ENCODE measurements at places on chromosomes 16 and 17.

- no peak for DNase-seq
Observed at GRCh38 chr17:38449364-38449763, 21.1 kb downstream of the ARHGAP23 start.

DNA sequence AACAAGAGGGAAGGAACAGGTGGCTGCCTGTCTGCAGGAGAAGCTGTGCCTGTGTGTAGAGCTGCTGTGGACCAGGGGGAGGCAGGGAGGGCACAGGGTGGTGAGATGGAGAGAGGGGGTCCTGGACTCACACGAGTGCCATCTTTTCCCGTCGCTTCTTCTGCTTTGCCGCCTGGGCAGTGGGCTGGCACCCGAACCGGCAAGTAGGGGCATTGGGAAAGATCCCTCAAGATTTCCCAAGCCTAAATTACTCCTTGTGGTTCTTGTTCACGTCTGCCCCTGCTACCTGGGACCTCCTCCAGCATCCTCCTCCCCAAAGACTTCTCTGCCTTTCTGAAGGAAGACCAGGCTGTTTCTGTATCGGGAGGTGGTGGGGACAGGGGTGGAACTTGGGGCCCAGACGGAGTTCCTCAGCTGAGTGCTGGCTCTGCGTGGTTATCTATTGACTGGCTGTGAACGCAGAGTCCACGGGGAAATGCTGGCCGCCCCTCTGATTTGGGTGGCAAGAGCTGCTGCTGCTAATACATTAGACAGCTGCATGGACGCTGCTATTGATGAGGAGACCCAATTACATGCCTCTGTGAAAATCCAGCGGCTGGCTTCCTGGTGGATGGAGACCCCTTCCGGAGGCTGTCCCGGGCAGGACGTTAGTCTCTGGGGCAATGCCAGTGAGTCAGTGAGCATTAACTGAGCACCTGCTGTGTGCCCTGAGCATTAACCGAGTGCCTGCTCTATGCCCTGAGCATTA is 114.5 kb downstream of the OR1D5 start:
- no peak for DNase-seq

DNA sequence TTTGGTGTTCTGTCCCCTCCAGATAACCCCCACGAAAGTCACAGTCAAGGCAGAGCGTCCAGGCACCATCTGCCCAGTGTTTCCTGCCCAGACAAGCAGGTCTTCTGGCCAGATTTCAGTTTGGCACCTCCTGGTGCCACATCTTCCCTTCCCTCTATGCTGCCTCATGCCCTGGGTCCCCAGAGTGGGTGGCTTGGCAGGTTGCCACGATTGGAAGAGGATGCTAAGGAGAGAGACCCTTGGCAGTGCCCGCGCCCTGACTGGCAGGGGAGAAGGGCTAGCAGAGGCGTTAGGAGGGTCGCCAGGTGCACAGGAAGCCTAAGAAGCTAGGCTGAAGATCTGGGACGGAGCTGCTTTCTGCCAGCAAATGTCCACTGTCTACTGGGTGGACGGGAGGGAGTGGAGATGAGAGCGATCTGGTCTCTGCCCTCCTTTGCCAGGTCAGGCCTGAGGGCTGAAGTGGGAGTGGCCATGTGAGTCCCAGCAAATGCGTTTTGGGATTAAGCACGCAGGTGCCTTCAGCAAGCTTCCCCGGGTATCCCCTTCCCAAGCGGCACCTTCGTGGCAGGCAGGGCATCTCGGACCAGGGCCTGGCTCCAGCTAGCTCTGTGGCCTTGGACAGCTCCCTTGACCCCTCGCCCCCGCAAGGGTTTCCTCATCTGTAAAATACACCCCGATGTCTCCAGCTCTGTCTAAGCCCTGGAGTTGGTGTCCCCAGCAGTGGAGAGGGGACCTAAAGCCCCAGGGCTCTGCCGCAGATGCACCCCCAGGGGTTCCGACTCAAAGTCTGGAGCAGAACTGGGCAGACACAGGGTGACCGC is 13.4 kb upstream of the CD300A start:
- no peak for DNase-seq

DNA sequence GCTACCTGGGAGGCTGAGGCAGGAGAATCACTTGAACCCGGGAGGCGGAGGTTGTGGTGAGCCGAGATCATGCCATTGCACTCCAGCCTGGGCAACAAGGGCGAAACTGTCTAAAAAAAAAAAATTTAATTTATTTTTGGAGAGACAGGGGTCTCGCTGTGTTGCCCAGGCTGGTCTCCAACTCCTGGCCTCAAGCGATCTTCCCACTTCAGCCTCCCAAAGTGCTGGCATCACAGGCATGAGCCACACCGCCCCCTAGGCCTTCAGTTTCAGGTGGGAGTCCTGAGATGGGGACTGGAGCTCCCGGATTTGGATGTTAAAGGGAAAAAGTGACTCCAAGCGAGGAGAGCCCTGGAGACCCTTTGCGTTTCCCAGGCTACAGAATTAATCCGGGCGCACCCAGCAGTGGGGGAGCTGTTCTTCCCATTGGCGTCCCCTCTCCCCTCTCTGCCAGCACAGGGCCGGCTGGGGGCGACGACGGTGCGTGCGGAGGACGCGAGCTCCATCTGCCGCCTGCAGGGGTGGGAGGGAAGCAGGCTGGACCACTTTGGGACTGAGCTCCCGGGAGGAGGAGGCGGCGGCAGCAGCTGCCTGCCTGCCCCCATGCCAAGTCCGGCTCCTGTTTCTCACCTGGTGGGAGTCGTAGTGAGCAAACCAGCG is 49.3 kb upstream of the USP7 start:
- DNase-seq, result no peak

DNA sequence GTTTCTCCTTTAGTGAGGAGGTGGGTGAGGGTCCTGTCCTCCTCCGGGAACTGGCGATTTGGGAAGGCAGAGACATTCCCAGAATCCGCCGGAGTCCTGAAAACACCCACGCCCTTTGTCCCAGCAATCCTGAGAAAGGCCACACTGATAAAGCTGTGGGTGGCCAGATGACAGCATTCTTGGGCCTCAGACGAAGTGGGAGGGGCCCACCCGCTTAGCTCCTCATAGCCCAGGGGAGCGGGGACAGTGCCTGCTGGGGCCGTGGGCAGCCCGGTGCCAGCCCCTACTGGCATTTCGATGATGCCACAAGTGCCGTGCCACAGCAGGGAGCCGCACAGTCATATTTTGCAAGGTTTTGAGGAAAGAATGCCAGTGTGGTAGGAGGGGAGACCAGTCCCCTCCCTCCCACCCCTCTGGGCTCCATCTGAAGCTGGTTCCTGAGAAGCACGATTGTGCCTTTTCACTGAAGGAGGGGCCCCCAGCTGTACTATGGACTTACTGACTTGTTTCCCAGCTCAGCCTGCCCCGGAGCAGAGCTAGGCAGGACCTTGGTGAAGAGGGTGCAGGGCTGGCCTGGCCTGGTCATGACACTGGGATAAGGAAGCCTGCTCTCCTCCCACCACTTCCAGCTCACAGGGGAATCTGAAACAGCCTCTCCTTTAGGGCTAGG is 20.9 kb upstream of the MPRIP start:
- DNase-seq, result no peak

DNA sequence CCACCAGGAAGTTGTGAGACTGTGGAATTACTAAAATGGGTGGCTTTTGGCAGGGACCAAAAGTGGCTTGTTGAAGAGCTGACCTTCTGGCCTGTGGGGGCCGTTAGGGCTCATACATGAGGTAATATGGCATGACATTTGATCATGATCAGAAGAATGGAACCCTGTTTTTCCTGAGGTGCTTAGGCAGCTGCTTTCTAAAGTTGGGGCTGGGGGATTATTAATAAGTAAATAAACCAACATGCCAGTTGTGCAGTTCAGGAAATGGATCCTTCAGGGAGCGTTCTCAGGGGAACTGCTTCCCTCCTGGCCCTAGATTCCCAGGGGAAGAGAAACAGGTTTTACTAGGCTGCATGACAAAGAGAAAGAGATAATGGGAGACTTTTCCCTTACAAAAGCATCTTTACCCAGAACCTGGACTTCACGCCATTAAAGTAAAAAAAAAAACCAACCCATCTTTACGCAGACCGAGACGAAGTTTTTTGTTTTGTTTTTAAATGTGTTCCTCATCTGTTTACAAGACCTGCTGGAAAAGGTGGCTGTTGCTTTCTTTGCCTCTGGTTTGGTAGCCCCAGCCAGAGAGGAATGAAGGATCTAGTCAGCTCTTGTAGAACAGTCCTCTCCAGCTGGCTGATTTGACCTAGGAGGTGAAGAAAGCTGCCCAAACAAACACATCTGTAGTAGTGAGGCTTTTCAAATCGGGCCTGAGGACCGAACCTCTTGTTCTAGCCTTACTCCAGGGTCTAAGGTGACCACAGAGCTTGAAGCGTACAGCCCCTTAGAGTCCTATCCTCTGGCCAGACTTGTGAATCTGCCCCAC is 22.7 kb downstream of the YPEL2 start:
- no peak for DNase-seq

GRCh38 chr16:11497851-11498289 is 88.8 kb downstream of the LITAF start:
- DNase-seq, result no peak

DNA sequence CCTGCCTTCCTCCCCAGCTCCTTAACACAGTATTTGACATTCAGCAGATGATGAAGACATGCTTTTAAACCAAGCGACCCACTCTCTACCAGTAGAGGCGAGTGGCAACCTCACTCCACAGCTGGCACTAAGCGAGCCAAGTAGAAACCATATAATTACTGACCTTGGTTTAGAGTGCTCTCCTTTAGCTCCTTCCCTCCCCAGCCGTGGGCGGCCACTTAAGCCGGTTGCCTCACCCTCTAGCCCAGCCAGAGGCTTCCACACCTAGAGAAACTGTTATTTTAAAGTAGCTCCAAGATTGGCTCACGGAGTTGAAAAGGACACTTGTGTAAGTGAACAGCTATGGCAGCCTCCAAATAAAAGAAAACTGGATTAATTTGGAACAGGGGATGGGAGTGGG is 109.1 kb upstream of the CRHR1 start:
- DNase-seq, result no peak

- no peak for DNase-seq
Observed at GRCh38 chr16:89434490-89434889, 55.9 kb downstream of the ANKRD11 start.

DNA sequence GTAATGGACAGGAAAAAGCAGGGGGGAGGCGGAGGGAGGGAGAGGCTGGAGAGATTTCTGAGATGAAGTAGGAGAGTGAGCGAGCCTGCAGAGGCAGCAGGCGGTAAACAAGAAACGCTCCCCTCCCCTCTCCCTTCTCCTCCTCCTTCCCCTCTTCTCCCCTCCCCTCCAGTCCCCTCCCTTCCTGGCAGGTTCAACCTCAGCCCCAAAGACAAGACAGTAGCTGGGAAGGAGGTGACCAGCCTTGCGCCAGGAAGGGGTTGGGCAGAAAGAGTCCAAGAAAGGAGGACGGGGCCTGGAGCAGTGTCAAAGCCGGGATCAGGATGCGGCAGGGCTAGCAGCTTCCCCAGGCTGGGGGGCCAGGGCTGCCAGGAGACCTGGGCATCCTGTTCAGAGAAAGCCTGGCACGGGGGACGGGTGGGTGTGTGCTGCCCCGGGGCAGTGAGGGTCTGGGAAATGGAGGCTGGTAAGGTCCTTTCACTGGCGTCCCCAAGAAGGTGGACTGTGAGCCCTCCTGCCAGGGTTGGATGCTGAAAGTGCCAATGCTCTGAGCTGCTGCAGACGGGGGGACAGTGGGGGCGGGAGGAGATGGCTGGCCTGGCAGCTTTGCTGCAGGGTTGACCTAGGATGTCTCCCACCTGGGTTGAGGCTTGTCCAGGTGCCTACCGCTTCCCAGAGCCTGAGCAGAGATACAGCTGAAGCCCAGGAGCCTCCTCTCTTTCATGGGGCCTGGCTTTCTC is 261.6 kb upstream of the TNRC6C start:
- DNase-seq, result no peak

GRCh38 chr16:83045790-83046189 is 419.0 kb downstream of the CDH13 start:
- no peak for DNase-seq

DNA sequence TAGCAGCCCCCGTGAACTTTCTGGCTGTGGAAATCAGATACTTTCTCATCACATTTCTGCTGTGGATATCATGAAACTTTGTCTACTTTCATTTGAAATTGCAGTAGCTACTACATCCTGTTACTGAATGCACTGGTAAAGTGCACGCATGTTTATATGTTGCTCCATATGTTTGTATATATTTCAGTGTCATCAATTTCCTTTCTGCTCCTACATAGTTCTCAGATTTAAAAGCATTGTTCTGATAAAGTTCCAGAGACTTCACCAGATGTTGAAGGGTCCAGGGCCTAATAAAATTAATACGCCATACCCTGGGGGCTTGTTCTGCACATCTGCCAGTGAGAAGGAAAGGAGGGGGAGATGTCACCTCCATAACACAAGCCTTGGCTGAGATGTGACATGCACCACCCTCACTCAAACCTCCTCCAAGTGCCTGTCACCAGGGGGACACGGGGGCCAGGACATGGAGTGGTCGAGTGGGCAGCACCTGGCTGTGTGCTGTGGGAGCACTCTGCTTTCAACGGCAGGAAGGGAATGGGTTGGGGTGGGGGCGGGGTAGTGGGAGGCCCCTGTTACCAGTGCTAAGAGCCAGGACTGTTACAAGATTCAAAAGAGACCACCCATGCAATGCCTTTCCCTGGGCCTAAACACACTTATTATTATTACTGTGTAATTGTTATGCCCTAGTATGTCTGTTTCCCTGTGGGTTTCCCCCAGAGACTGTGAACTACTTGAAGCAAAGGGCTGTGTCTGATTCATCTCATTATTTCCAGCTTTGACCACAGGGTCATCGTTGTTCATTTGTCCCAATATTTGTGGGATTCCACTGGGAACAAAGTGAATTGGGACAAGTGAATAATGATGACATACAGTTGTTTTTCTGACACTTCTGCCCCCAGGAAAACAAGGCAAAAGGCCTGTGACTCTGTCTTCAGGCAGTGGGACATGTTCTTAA is 193.4 kb downstream of the FOXL1 start:
- no peak for DNase-seq

DNA sequence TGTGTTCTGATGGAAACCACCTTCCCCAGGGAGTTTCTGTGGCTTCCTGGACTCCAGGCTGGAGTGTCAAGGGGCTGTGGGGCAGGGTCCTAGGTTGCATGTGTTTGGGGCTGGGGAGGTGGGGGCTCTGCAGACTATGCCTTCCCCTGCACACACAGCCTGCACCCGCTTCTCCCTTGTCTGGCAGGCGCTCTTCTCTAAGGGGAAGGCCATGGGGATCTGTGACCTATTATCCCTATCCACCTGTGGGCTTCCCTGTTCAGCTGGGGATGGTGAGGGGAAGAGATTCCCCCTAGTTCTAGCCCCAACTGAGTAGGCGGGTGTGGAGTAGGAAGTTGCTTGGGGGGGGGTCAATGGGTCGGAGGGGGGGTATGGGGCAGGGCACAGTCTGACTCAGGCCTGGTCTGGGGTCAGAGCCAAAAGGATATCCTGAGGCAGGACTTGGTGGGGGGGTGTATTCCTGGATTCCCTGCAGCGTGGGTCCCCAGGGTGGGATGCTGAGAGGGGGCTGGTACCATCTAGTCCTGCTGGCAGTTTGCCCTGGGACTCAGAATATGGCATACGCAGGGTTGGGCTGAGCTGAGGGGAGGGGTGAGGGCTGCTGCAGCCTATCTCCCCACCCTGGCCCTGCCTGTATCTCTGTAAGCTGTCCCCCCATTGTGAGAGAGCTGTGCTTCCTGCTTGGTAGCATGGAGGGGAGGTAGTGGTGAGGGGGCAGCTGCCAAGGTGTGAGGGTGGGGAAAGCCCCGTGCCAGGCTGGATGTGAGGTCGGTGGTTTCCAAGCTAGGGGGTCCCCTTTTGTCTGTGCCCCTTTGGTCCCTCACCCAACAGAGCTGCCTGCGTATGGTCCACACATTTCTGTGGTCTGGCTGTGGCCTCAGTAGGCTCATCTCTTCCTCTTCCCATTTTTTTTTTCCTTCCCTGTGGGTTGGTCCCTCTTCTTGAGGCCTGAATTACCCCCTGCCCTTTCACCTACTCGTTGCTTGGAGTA is 14.7 kb downstream of the RARA start:
- no peak for DNase-seq

- no peak for DNase-seq
Observed at GRCh38 chr17:71934520-71934919, 186.3 kb upstream of the SOX9 start.

- DNase-seq, result no peak
Observed at GRCh38 chr16:85173146-85173980, 61.1 kb upstream of the CIBAR2 start.

Measured in esophagus muscularis mucosa (tissue), 4 donors.